ENCODE measurements at places on chromosomes 1 and 21. TPM values are rescaled to one million over a fixed set of nuclear protein-coding genes. Genes with fewer than 3 reads are reported as not detected.

OR14K1 gene
- not detected for total RNA-seq

PLA2G2F gene
- total RNA-seq, result not detected

DDX59 gene
- 11.0 TPM for total RNA-seq

CREG1 gene
- total RNA-seq, result 91.2 TPM

SPATA1 gene
- 1.6 TPM for total RNA-seq

VANGL1 gene
- total RNA-seq, result 21.1 TPM

ACTA1 gene
- 0.21 TPM for total RNA-seq

TTC22 gene
- total RNA-seq, result not detected

SLC5A9 gene
- total RNA-seq, result 0.03 TPM

MIA3 gene
- total RNA-seq, result 26.5 TPM

CD5L gene
- not detected for total RNA-seq

UBL4B gene
- not detected for total RNA-seq

TMEM82 gene
- total RNA-seq, result not detected

ECM1 gene
- total RNA-seq, result 1.6 TPM

LHX8 gene
- total RNA-seq, result 1.3 TPM

SGIP1 gene
- not detected for total RNA-seq

CCDC17 gene
- total RNA-seq, result 0.29 TPM
